ENCODE measurements at places on chromosomes 7 and 10.

DNA sequence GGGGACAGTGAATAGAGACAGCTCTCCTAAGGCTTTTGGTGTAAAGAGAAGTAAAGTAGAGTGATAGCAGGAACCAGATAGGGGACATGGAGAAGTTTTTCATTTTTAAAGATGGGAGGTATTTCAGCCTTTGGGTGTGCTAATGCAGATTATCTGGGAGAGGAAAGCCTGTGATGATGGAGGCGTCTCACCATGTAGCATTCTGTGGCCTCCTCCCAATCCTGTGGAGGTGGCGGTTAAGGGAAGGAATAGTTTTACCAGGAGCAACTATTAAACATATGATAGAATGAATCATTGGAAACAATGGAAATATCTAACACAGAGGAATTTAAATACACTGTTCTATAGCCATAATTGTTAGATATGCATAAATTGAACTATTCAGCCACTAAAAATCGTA lies 101.3 kb downstream of the CNNM2 start:
- DNase-seq = no peak

DNA sequence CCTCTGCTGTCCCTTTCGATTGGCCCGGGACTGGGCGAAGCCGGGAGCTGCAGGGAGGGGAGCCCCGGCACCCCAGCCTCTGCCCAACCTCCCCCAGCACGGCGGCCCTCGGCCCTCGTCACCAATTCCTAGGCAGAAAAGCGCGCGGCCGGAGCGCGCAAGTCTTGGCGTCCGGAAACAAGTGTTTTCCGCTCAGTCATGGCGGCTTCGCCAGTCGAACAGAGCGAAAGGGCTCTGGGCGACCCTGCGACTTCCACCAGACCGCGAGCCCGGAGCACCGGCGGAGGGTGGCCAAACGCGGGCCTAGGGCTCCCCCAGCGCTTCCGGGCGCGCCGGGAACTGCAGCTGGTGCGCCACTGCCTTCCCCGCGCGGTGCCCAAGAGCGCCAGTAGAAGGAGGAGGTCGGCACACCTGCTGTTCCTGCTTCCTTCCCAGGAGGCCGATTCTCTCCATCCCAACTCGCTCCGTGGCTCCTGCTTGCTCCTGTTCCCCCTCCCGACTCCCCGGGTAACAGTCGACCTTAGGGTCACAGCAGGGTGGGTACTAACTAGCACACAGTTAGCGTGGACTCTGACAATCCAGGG lies 729.9 kb downstream of the ZWINT start:
- DNase-seq = peak; percentile 96

GRCh38 chr7:120521761-120522737 lies 249.1 kb downstream of the KCND2 start:
- no peak for DNase-seq

DNA sequence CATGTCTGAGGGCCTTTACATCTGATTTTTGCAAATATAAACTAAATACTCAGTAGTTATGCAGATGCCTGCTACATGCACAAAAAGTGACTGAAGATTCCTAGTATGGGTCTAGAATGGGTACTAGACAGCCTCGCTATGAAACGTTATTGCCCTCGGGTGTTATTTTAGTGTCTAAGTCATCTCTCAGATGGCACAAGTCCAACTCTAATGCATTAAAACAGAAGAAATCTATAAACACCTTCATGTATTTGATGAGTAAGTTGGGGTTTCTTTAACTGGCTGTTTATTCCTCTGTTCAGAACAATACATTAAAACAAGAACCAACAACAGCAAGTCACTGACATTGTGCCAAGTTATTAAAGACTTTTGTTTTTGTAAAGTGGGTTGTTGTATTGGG lies 41.6 kb downstream of the TEX36 start:
- no peak for DNase-seq

DNA sequence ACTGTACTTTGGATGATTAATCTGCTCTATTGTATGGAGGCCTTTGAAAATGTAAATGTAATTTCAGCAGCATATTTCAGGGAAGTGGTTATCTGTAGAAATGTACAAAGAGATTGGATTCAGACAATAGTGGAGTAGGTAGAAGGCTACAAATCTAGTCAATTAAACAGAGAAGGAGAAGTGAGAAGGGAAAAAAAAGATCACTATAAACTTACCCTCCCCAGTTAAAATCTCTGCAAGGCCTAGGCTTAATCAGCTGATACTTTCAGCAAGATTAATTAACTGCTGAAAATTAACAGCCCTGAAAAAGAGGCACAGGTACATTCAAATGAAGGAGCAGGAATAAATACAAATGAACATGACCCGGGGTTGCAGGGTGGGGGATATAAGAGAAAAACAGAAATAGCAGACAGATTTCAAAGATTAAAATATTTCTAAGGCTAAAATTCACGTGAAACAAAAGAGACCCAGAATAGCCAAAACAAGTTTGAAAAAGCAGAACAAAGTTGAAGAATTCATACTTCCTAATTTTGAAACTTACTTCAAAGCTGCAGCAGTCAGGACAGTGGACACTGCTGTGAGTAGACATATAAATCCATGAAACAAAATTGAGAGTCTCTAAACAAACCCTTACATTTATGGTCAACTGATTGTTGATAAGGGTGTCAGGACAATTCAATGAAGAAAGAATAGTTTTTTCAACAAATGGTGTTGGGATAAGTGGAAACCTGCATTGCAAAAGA lies 96.0 kb downstream of the NRCAM start:
- no peak for DNase-seq

DNA sequence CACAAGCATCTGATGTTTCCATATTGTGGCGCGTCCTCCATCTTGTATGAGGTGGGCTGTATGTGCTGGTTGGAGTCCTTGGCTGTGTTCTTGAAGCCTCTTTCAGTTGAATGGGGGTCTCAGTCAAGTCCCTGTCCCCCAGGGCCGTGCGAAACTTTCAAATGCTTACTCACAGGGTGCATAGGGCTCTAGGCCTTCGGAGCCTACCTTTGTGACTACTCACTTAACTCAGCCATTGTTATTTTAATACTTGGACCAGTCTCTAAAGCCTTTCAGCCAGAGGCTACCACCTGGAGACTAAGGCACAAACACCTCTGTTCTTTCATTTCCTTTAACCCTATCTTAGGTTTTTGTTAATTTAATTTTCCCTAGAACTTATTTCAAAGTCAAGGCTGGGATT lies 785.9 kb downstream of the GATA3 start:
- no peak for DNase-seq

- no peak for DNase-seq
Observed at GRCh38 chr7:16984375-16984774, 102.6 kb upstream of the AGR3 start.

DNA sequence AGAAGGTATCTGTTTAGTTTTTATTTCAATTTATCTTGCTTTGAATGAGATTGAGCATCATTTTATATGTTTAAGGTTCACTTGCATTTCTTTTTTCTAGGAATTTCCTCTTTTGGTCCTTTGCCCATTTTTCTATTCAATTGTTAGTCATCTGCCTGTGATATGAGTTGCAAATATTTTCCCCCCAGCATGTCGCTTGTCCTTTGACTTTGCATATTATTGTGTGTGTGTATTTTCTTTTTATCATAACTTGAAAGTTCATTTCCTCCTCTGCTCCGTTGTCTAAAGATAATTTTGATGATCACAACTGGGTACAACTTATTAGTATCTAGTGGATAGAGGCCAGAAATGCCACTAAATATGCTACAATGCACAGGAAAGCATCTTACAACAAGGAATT lies 132.7 kb upstream of the MDFIC start:
- no peak for DNase-seq

Measured in retina (tissue), 1 donor.